ENCODE measurements at places on chromosomes 1 and 21.

DNA sequence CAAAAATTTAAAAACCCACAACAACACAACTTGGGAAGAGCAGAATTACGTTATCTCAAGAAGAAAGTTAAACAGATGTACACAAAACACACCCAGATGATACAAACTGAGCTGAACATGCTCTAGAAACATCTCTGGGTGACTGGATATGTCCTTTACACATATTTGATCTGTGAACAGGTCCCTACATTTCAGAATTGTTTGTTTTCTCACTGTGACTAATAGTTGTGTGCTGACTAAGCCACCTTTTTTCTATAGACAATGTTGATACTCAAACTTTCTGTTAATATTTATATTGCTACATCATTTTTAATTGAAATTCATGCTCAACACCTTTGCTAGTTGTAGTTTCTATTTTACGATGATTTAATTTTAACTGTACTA is 1.0 kb upstream of the F11R start:
- no peak for DNase-seq

GRCh38 chr1:185860859-185861258 is 126.7 kb downstream of the HMCN1 start:
- no peak for DNase-seq

GRCh38 chr21:36245649-36246048 is 74.3 kb upstream of the MORC3 start:
- DNase-seq: no peak

DNA sequence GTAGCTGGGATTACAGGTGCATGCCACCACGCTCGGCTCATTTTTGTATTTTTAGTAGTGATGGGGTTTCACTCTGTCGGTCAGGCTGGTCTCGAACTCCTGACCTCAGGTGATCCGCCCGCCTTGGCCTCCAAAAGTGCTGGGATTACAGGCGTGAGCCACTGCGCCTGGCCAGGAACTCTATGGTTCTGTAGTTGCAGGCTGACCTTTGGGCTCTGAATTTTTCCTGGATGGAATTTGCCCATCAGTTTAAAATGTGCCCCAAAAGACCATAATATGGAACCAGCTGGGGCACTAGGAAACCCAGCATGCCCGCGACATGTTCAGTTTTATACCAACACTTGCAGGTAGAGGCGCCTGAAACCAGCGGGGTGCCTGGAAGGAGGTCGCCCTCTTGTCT is 1.6 kb upstream of the SCNN1D start:
- no peak for DNase-seq

- DNase-seq: no peak
Observed at GRCh38 chr1:95287081-95287480, 53.1 kb downstream of the RWDD3 start.

DNA sequence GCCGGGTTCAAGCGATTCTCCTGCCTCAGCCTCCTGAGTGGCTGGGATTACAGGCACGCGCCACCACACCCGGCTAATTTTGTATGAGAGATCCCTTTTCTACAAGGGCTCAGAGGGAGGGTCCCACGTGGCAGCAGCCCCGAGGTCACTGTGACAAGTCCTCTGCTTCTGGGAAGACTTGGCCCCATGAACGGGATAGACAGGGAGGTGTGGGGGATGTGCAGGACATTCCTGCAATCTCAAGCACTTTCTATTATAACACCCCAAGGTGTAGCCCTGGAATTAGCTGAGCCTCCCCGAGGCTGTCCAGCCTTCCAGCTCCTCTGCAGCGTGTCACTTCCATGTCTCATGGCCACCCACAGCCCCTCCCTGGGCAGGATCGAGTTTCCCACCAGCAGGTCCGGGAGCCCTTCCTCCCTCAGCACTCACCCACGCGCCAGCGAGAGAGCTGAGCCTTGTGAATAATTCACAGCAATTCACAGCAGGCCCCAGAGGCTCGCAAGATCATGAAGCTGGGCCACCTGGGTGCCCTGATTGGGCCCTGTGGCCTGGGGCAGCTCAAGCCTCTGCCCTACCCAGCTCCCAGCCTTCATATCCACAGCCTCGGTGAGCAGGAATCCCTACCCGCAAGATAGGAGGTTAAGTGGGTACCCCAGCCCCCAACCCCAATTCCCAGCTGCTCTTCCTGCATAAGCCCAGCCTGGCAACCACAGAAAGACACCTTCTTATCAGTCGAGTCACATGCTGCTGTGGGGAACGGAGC is 22.8 kb upstream of the RNU1-4 start:
- peak; percentile 15 for DNase-seq

DNA sequence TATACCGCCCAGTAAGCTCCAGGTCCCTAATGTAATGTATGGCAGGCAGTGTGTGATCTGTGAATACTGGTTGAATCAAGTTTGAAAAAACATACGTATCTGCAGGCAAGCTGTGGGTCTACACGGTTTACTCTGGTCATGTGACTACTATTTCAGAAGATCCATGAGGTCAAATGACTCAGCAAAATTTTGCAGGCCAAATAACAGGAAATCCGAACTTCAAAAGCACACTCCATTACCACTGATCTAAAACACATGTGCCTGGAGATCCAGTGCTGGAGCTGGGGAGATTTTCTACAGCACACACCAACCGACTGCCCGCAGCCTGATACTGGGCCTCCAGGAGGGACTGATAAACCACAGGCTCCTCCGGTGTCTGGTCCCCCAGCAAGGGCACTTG is 64.5 kb upstream of the SLC44A3 start:
- no peak for DNase-seq

GRCh38 chr21:34298534-34299167 is 65.2 kb upstream of the KCNE2 start:
- no peak for DNase-seq

DNA sequence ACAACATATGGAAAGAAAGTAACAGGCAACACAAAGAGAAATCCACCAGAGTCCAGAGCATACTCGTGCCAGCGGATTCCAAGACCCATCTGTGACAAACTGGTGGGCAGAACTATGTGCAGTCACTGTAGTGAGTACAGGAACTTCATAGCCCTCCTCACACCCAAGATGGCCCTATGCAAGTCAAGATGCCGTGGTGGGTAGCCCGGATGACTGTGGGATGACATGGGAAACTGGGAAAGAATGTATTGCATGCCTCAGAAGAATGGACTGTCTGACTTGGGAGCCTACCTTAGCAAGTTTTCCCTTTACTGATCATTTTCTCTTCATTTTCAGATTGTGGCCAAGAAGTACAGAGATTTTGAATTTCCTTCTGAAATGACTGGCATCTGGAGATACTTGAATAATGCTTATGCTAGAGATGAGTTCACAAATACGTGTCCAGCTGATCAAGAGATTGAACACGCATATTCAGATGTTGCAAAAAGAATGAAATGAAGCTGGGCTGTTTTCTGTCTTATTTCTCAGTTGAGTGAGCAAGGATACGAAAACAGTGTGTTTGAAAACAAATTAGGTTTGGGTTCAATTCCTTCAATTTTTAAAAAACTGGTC is 47.3 kb downstream of the CLIC6 start:
- DNase-seq: no peak

GRCh38 chr21:32278103-32278502 is 746 bp downstream of the MIS18A start:
- no peak for DNase-seq

DNA sequence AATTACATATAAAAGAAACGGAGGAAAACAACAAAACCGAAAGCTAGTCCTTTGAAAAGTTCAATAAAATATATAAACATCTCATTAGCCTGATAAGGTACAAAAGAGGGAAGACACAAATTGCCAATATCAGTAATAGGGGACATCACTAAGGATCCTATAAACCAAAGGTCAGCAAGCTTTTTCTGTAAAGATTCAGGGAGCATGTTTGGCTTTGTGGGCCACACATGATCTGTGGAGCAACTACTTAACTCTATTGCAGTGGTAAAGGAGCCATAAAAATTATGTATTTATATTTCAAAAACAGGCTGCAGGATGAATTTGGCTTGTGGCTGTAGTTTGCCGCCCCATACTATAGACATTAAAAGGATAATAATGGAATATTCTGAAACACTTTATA is 5.5 kb upstream of the NSUN4 start:
- no peak for DNase-seq

- DNase-seq: no peak
Observed at GRCh38 chr1:24878775-24879742, 51.0 kb downstream of the RUNX3 start.

- no peak for DNase-seq
Observed at GRCh38 chr1:180920702-180921101, 8.0 kb downstream of the KIAA1614 start.

GRCh38 chr21:31018232-31018631 is 20.0 kb downstream of the KRTAP19-8 start:
- no peak for DNase-seq

DNA sequence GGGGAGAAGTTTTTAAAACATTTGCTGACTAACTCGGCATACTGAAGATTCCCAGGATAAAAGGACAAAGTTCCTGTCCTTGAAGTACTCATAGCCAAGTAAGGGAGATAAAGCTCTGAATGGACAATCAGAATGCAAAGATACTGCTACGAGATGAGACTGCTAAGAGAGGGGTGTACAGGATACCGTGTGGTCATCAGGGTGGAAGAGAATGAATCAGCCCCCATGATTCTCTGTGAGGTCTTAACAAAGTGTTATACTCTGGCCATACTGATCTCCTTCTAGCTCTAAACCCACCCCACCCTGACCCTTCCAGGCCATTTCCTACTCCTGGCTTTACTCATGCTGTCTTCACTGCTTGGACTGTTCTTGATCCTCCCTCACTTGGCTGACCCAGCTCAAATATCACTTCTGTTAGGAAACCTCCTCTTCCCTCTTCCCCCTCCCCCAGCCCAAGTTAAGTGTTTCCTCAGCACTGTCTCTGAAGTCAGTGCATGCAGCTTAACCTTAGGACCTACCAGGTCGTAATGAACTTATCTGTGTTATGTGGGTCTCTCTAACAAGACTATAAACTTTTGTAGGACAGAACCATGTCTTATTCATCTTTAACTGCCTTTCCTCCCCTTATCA is 15.8 kb upstream of the MAGOH start:
- no peak for DNase-seq

DNA sequence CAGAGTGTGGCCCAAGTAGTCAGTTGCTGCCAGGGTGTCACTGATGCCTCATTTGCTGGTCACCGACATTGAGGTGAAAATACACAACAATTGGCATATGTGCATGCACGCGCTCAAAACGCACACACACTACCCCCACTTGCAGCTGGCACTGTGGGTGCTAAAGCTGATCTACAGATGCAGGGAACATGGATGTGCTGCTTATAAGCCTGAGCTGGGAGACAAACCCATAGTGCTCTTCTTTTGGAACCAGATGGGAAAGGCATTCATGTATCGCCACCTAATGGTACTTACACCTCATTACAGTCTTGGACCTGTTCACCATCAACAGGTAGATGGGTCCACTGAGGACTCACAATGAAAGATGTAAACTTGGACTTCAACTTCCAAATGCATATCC is 70.3 kb upstream of the CAMK1G start:
- no peak for DNase-seq

GRCh38 chr1:240612811-240613210 is 856 bp upstream of the GREM2 start:
- DNase-seq: no peak

DNA sequence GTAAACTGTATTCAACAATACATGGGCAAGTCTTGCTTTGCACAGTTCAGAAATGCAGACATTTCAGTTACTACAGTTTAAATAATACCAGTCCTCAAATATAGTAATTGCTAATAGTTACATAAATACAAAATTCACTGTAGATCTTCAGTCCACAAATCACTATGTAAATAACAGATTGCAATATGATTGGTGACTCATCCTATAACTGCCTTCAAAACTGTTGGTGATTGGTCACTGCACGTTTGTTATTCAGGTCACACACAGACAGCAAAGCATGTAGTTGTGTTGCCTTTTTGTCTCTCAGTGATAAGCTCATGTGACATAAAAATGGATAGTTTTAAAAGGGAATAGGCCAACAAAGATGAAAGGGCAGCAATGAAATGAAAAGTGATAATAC is 186.5 kb upstream of the CTTNBP2NL start:
- no peak for DNase-seq

DNA sequence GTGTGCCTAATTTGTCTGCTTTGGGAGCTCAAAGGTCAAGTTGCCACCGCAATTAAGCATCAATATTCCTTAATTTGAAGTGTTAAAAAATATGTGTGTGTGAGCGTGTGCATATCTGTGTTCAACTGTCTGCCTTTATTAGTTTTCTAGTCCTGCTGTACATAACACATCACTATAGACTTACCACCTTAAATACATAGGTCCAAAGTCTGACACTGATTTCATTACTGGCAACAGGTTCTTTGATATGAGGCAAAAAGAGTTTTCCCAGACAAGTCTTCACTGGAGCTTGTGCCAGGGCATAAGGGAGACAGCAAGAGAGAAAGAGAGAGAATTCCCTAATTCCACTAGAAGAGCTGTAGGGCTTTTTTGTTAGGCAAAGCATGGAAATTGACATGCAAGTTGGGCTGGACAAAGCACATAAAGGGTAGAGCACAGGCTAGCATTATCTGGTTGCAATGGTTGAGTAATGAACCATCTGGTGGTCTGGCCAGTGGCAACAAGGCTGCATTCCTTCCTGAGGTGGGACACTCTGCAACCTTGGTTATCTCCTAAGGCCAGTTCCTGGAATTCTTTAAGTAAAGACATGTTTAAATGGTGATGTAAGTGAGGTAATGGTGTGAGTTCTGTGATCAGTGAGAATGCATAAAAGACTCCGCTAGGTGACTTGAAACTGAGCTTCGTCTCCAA is 457.2 kb upstream of the ADAMTS5 start:
- DNase-seq: no peak

DNA sequence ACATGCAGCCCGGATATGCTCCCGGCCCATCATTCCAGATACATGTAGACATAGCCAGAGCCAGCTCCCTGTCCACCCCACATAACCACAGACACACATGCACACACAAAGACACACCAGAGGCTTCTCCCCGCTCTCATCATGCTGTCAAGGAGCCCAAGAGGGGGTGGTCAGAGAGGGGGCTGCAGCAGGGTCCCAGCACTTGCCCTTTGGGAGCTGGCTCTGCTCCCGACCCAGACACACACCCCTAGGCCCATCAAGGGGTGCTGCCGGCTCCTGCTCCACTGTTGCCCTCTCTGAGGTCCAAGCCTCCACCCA is 2.6 kb downstream of the PTAFR start:
- no peak for DNase-seq

DNA sequence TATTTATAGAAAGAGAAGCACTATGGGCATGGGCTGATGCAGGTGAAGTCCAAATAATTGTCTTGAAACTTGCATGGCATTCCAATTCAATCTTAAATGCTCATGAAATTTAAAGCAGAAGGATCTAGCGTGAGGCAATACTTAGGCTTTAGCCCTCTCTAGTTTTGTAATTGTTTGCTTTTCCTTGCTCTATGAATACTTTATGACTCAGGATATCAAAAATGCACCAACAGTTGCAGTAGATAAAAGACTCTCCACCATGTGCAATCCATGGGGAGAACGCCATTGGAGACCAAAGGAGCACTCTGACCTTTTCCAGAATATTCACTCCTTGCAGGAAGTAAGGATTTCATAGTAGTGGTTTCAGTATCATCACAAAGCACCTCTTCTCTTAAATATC is 436.4 kb downstream of the LRRIQ3 start:
- no peak for DNase-seq
